ENCODE measurements at places on chromosomes 4 and X. TPM values are rescaled to one million over a fixed set of nuclear protein-coding genes. Genes with fewer than 3 reads are reported as not detected.

ATP2B3 gene
- total RNA-seq, result not detected

MMRN1 gene
- total RNA-seq, result 0.45 TPM

TRIM75 gene
- total RNA-seq, result not detected

IQCM gene
- 0.27 TPM for total RNA-seq

ARMCX2 gene
- 68.5 TPM for total RNA-seq

METAP1 gene
- 57.5 TPM for total RNA-seq

FAM50A gene
- 39.0 TPM for total RNA-seq

ZNF141 gene
- total RNA-seq, result 21.2 TPM

PAGE1 gene
- total RNA-seq, result not detected

SLC25A14 gene
- total RNA-seq, result 9.3 TPM

SNX12 gene
- 61.7 TPM for total RNA-seq

LDB2 gene
- 85.9 TPM for total RNA-seq

UGT2A1 gene
- total RNA-seq, result not detected

SPANXN3 gene
- not detected for total RNA-seq
